ENCODE measurements at places on chromosomes 2 and 18.

- DNase-seq, result no peak
Observed at GRCh38 chr2:118841828-118842461, 5.5 kb downstream of the EN1 start.

GRCh38 chr2:38922902-38923301 is 33.2 kb downstream of the ARHGEF33 start:
- no peak for DNase-seq

- no peak for DNase-seq
Observed at GRCh38 chr2:31260870-31261269, 26.9 kb downstream of the EHD3 start.

DNA sequence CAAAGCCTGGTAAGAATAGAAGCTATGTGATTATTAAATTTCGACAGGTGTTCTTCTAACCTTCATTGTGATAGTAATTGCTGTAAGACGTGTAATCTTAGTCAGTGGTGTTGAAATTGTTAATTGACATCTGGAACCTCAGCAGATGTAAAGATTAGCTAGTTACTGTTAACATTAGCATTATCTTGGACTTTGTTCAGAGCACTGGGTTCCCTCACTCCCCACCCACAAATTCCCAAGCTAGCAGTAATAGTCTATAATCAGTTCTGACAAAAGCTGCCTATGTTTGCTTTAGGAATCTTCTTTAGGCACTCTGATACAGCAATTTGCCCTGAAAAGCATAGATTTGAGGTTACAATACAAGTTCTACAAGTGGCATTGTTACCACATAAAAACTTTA is 233.7 kb downstream of the EN1 start:
- DNase-seq, result no peak

GRCh38 chr2:165893556-165893955 is 60.0 kb downstream of the TTC21B start:
- no peak for DNase-seq

- no peak for DNase-seq
Observed at GRCh38 chr2:174485788-174486562, 854 bp downstream of the GPR155 start.

- DNase-seq, result no peak
Observed at GRCh38 chr18:38972571-38972970, 1407.0 kb upstream of the CELF4 start.

GRCh38 chr18:36185157-36185556 is 2.1 kb upstream of the MOCOS start:
- DNase-seq, result no peak

GRCh38 chr2:18049325-18049724 is 170.9 kb downstream of the KCNS3 start:
- no peak for DNase-seq

GRCh38 chr18:75075016-75075305 is 134.0 kb downstream of the PTGR3 start:
- DNase-seq, result no peak

GRCh38 chr2:120733238-120733932 is 2.3 kb upstream of the GLI2 start:
- no peak for DNase-seq

GRCh38 chr2:43542285-43542933 is 53.4 kb downstream of the THADA start:
- DNase-seq, result peak; percentile 33

- no peak for DNase-seq
Observed at GRCh38 chr2:67131257-67131609, 265.9 kb upstream of the ETAA1 start.

GRCh38 chr18:61749031-61749430 is 143.8 kb downstream of the RNF152 start:
- no peak for DNase-seq

- DNase-seq, result no peak
Observed at GRCh38 chr2:219369447-219369861, 18.3 kb downstream of the DNPEP start.

- no peak for DNase-seq
Observed at GRCh38 chr2:162390801-162391200, 46.9 kb downstream of the GCA start.

- DNase-seq, result peak; percentile 18
Observed at GRCh38 chr2:119544075-119544938, at the start of gene CFAP221. TSS of gene CFAP221 (plus strand) at chr2:119544449. CDS start at chr2:119546132, 1,683 bp downstream.

DNA sequence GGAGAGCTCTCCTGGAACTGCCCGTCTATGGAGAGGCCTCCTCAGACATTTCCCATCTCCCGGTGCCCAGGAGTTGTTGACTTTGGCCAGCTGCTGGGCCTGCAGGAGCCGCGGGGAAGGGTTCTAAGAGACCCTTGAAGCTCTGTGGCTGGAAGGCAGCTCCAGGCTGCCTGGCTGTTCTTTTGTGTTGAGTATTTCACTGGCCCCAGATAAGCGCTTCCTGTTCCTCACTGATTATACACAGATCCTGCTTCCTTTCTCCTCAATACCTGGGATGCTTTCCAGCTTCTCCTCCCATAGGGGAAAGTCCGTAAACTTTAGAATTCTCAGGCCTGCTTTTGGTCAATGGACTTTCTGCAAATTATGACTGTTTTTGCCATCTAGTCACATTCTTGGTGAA is 57.8 kb downstream of the TGOLN2 start:
- no peak for DNase-seq

- DNase-seq, result no peak
Observed at GRCh38 chr2:177314722-177315264, 50.3 kb upstream of the NFE2L2 start.

- DNase-seq, result peak; percentile 3
Observed at GRCh38 chr2:2452961-2453360, 121.9 kb upstream of the MYT1L start.
